ENCODE measurements at places on chromosomes 13 and 19.

DNA sequence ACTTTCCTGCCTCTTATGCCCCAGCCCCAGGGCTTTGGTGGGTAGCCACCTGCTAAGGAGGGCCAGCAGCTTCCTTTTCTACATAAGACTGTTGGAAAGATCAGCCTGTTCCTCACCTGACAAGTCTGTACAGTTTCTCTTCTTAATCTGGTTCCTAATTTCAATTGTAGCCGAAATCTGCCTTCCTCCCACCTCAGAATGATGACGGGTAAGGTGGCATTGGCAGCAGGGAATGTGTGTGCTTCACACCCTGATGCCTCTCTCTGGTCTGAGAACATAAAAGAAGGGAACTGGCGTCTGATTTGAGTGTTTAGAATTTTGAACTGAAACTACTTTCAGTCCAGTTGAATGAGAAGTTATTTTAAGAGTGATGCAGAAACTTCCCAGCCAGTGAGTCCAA, 16.0 kb downstream of the MAU2 start:
- DNase-seq: no peak

DNA sequence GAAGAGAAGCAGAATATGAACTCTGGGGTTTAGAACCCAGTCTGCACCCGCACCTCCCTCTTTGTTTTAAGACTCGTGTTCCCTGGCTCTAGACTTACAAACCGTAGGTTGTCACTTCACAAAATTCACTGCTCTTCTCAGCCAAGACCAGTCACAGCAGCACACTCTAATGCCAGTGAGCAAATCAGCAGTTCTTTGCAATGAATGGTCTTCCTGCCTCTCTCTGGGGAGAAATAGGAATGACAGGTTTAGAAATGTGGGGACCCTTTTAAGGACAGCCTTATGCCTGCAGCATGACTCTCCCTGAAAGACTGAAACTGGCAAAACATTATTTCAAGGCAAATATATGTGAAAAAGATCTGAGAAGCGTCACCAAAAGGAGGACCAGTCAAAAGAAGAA, 156.9 kb downstream of the KCTD15 start:
- no peak for DNase-seq

GRCh38 chr19:13665125-13665905, 99.0 kb upstream of the MRI1 start:
- DNase-seq: no peak

DNA sequence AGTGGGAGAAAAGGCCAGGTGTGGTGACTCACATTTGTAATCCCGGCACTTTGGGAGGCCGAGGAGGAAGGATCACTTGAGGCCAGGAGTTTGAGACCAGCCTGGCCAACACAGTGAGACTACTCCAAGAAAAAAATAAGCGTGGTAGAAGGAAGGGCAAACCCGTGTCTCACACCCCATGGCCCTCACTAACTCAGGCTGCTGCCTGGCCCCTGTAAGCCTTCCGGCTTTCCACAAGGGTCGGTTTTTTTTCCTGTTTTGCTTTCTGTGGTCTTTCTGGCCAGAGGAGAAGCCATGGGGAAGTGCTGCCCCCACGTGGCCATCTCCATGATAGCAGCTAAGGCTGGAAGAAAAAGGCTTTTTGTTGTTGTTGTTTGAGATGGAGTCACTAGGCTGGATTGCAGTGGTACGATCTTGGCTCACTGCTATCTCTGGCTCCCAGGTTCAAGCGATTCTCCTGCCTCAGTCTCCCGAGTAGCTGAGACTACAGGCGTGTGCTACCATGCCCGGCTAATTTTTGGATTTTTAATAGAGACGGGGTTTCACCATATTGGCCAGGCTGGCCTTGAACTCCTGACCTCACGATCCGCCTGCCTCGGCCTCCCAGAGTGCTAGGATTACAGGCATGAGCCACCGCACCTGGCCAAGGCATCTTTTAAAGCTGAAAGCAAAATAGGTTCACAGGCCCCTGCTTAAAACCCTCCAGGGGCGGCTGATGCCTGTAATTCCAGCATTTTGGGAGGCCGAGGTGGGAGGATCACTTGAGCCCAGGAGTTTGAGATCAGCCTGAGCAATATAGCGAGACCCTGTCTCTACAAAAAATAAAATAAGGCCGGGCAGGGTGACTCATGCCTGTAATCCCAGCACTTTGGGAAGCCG, 7.5 kb upstream of the ARHGEF18 start:
- peak; percentile 70 for DNase-seq

- DNase-seq: no peak
Measured at GRCh38 chr13:95246292-95247082, 54.8 kb downstream of the ABCC4 start.

Data from T-helper 1 cell (primary cell).